ENCODE measurements at places on chromosomes 12 and 14.

DNA sequence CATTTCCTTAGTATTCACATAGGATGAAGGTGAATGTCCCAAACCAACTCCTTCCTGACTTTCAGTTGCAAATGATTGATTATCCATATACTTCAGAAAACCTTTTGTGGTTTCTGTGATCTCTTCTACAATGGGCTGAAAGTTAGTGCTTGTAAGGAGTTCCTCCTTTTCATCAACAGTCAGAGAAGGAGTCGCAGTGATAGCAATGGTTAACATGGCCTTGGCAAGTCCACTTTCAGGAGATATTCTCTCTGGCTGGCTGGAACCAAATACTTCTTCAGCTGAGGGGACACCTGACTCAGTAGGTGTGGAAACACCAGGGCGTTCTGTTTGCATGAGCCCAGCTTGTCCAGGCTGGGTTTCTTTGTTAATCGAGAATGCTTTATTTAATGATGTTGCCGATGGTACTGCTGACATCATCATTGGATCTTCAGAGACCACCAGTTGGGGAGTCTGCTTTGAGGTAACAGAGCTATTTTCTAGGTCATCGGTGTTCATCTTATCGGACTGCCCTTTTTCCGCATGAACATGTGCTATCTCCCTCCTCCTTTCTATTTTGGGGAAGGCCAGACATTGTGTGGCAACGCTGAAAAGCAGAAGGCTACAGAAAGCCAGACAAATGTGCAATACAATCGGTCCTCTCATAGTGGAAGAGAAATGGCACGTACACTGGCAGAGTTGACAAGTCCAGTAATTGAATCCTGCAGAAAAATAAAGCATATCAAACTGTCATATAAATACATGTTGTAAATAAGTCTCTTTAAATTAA is 13.1 kb downstream of the ARMH4 start:
- DNase-seq = no peak

DNA sequence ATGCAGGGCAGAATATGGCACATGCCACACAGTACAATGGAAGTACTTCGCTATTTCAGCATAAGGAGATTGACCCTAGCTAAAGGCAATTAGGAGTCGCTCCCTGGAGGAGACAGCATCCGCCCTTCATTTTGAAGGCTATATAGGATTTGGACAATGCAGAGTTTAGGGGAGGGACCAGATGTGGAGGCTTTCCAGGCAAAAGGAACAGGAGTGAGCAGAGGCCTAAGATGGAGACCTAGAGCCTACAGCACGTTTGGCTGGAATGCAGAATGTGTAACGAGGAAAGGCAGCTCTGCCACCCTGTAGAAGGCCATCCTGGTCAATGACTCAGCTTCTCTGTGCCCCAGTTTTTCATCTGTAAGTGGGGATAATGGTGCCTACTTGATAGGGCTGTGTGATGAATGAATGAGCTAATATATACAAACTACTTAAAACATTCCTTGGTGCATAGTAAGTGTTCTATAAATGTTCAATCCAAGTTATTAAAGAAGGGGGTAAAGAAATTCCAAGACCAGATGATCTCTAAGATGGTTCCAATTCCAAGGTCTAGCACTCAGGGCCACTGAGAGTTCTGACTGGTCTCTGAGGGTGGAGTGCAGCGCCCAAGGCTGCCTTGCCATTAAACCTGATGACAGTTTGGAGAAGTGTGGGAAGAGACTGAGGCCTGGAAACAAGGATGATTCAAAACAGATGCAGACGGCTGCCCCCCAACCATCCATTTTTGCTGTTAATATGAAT is 54.3 kb upstream of the FRMD6 start:
- DNase-seq = no peak

DNA sequence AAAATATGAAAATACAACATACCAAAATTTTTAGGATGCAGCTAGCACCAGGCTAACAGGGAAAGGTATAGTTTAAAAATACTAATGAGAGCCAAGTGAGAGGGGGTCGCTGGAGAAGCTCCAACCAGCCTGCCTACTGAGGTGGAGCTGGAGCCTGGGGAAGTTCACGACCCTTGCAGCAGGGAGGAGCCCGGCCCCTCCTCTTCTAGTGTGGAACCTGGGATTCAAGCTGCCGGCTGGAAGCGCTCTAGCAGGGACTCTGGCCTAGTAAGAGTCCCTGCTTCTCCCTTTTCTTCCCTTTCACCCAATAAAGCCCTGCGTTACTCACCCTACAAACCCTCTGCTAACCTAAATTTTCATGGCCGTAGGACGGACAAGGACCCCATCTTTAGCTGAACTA is 5.0 kb upstream of the KCNK13 start:
- DNase-seq = no peak

- no peak for DNase-seq
Measured at GRCh38 chr14:68677476-68677875, 115.4 kb downstream of the ZFP36L1 start.

DNA sequence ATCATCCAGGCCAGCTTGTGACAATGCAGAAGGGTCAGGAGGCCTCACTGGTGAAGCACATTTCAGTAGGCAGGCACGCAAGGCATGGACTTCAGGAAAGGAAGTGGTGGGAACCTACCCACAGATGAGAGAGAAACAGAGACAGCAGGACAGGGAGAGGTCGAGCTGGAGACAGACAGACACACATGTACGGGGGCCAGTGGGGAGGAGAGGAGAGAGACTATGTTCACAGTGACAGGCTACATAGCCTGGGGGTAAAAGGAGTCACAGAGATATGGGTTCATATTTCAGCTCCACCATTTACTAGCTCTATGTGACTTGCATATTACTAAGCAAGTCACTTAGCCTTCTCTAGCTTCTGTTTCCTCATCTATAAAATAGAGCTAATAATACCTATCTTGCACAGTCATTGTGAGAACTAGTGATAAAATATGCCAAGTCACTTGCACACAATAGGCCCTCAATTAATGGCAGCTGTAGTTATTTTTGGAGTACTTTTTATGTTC is 91.1 kb upstream of the FUT8 start:
- no peak for DNase-seq

GRCh38 chr14:79091381-79091963 is 921.3 kb downstream of the NRXN3 start:
- no peak for DNase-seq

DNA sequence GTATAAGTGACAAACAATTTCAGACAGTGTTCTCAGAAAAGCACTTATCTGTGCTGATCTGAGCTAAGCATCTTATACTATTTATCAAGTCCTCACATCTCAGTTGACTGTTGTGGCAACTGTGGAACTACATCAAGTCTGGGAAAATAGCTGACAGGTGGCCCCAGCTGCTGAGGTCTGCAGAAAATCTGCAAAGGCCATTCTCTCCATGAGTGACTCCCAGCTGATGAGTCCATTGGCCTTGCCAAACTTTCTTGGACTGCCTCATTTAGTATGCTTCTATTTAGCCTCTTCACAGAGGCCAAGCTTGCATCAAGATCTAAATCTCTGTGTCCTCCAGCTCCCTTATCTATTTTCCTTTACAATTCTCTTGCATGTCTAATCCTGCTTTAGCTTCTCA is 174.5 kb upstream of the RBM19 start:
- DNase-seq = no peak

GRCh38 chr12:1806301-1807086 is 13.9 kb upstream of the LRTM2 start:
- no peak for DNase-seq

GRCh38 chr12:57165741-57166140 is 18.3 kb upstream of the LRP1-AS start:
- DNase-seq = no peak

GRCh38 chr14:89331398-89331797 is 85.6 kb downstream of the FOXN3 start:
- no peak for DNase-seq

- DNase-seq = no peak
Measured at GRCh38 chr12:104719700-104720338, 238.3 kb downstream of the SLC41A2 start.

DNA sequence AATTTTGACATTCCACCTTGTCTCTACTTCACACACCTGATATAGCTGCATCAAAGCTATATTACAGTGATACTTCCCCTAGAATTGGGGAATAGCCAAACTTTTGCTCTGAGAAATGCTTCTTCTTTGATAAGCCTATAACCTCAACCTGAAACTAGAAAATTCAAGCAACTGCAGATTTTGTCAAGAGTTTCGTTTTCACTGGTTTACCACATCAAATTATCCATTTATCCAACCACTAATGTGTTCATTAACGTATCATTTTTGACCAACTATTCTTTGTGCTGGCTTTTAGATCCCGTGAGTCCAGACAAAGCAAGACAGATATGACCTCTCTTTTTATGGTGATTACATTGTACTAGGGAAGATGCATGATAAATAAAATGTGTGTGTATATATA is 13.5 kb upstream of the TAS2R46 start:
- no peak for DNase-seq

DNA sequence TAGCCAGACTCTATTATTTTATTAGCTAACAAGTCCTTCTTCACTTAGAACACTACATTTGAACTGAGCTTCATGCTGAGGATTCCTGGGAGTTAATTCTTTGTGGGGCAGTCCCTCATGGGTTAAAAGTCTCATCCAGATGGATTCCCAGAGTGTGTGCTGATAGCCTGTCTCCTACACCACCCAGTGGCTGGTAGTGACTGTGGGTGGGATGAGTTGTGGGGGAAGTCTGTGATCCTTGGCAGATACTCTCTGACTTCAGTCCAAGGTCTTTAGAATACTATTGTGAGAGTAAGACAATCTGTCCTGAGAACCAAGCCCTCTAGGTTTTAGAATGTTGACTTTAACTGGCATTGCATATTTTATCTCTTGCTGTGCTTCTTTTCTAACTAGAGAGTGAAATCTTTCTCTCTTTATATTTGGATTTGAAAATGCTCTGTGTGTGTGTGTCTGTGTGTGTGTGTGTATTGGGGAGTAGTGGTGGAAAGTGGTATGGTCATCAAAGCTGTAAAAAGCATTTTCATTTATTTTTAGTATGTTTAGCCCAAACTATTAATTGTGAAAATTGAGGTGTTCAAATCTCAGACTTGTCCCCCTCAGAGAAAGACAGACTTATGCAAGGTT is 37.3 kb downstream of the AKAP6 start:
- DNase-seq = no peak

GRCh38 chr14:105019861-105020814 is 745 bp downstream of the CDCA4 start:
- peak; percentile 5 for DNase-seq

DNA sequence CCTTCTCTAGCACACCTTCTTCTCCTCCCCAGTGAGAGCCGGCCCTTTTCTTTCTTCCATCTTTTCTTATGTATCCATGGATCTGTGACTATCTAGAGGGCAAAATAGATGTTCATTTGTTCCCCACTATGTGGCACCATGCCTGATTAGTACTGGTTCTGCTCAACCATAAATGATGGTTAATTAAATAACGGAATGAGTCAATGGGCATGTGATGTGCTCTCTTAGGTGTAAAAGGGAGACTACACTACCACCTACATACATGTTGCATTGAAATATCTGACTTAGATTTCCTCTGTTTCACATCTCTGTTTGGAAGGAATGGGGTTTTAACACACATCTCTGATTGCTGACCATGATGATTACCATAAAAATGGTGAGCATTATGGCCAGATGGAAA is 116.5 kb downstream of the BTG1 start:
- DNase-seq = no peak

DNA sequence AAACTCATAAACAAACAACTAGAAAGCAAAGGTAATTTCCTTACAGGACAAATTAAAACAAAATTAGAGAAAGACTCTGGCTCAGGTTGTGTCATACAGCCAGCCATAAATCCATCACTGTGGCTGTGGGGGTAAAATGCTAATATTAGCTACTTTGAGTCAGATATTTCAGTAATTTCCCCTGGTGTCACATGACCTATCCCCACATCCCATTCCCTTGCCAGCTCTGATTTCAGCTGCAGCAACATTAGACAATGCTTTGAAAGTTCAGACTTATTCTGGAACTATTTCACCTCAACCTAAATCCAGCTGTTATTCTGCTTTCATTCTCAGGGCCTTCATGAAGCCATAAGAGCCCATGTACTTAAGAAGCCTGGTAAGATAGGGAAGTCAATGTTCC is 55.3 kb downstream of the RPL10L start:
- no peak for DNase-seq

GRCh38 chr14:85634205-85634604 is 104.3 kb downstream of the FLRT2 start:
- DNase-seq = no peak

DNA sequence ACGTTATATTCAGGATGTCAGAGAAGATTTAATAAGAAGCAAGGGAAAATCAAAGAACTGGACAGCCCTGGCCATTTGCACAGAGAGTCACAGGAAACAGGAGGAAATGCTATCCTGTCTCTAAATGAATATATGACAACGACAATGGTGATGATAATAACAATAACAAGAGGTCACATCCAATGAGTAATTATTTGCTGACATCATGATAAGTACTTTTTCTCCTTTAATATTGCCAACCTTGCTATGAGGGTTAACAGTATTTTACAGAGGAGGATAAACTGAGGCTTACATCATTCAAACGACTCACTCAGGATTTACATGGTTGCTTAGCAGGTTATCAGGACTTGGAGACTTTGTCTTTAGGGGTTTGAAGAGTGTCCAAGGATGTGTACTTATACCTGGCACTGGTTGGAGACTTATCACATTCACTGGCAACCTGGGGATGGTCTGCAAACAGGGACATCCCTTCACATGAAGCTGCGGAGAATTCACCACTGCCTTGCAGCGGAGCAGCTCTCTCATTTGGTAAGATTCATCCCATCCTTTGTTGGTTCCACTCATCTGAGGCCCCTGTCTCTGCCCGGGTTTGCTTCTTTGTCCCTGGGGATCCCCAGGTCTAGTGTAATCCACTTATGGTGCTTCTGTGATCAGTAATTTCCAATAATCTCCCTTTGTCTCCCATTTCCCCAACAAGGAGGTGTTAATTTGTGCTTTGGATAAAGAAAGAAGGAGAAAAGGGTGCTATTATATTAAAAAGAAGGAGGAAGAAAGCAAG is 637.8 kb downstream of the BCL11B start:
- no peak for DNase-seq

DNA sequence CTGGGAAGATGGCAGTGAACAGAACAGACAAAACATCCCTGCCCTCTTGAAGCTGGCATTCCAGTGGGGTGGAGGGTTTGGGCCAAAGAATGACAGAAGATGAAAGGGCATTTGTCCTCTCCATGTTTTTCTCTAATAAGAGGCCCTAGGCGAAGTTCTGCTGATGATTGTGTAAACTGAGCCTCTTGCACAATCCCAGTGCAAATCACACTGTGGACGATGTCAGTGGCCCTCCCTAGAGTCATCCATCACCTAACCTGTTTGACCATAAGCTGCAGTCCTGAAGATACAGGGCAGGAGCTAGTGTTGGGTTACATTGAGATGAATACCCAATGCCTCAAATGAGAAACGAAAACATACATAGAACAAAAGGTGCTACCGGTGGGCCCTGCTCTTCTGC is 622.4 kb upstream of the TBX3 start:
- no peak for DNase-seq

All from NCI-H774 (cell line).